Stimulated activated CD4-positive, alpha-beta T cell treated with anti-CD3 and anti-CD28 coated beads, Interleukin-2, amount 100 ng/mL, for 4 hours (primary cell): ENCODE measurements at places on chromosomes 12 and 14.
A peak's percentile ranks its signal among the peaks of the same experiment; 100 is the strongest.

DNA sequence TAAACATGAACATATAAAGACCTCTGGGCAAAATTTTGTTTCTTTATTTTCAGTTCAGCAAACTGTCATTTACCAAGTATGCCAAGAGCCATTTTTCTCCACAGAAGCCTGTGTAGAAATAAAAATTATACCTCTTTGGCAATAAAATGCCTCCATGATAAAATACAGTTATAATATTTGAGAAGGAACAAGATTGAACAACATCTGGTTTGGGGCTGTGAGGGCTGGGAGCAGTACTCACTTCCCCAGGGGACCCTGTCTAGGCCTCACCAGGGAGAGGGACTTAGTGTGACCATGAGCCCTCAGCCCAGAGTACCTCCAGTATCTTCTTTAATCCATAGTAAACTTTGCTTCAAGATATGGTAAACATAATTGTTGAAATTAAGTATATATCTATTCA is 65.1 kb downstream of the DAAM1 start:
- no peak for DNase-seq

DNA sequence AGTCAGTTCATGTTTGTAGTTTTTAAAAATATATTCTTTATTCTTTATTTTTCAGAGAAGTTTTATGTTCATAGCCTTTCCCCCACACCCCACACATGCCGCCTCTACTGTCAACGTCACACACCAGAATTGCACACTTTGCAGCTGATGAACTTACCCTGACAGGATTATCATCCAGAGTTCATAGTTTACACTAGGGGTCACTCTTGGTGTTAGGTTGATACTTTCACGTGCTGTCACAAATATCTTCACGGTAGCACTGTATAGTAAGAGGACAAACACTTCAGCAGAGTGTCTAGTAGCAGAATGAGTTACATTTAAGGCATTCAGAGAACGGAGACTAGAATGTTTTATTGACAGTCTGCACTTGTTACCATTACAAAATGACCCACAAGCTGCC is 5.1 kb downstream of the DPPA3 start:
- no peak for DNase-seq

DNA sequence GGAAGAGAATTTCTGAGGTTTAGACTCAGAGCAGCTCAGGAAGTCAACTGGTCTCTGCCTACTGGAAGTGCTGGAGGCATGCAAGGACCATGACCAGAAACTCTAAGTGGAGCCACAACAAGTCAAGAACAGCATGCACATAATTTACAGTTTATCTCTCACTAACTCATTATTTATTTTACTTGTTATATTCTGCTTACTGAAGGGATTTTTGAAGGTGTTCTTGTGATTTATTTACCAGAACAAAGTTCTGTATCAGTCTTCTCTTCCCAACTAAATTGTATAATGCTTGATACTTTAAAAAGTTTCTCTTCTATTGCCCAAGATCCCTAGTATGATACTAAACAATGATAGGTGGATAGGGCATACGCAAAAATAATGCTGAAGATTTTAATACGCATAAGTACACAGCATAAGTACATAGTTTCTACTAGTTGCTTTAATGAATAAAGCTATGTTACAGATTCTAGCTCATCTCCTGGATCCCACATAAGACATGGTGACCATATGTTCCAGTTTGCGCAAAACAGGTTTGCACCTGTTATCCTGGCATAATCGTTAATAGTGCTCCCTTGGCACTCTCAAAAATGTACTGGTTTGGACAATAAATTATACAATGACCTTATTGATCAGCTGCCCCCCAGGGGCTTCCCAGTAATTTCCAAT is 11.6 kb upstream of the SPTB start:
- DNase-seq, result no peak

- DNase-seq, result no peak
These were observed 154.6 kb upstream of the MYL2 start for GRCh38 chr12:111074965-111075364.

GRCh38 chr12:120180975-120181374 is 13.5 kb downstream of the GCN1 start:
- DNase-seq, result no peak

GRCh38 chr12:65963862-65964240 is 139.6 kb downstream of the HMGA2 start:
- no peak for DNase-seq

- DNase-seq, result no peak
These were observed 71.8 kb downstream of the TTLL5 start for GRCh38 chr14:75732888-75733287.

GRCh38 chr14:25537846-25538455 is 488.0 kb upstream of the STXBP6 start:
- DNase-seq, result no peak

DNA sequence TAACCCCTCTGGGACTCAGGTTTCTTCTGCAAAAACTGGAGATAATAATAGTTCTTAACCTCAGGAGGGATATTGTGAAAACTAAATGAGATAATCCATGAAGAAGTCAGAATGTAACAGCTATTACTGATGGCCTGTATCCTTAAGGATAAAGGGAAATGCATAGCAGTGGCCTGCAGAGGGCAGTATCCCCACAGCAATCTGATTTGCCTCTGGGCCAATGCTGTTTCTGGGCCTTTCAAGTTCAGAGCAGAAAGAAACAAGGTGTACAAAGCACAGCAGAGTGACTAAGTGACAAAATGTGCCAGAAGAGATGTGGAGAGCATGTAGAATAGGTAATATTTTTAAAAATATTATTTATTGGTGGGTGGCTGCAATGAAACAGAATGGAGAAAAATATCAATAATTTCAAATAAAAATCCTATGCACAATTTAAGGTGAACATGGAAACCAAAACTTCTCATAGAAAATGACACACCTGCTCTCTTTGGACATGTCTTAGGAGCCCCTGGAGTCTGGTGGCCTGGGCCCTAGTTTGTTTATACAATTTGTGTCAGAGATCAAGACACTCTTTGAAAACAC is 90.3 kb downstream of the C12orf75 start:
- DNase-seq, result peak; percentile 37

DNA sequence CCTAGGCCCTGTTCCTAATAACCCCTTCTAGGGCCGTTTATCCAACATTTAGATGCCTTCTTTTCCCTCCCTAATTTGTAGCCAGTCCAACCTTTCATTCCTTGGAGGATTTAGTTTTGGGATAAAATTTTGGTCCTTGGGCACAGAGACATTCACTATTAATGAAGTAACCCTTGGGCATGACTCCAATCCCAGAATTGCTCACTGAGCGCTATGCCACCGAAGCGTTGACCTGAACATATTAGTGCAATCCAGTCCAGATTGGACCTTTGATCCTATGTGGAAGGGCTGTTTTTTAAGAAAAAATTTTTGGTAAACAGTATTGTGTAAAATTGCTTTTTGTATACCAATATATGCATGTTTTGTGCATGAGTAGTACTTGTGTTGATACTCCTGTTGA is 10.0 kb downstream of the DACT1 start:
- no peak for DNase-seq

- no peak for DNase-seq
These were observed 603.5 kb downstream of the RPL10L start for GRCh38 chr14:46048127-46048526.

- DNase-seq, result no peak
These were observed 128.4 kb upstream of the SSTR1 start for GRCh38 chr14:38079268-38079667.

DNA sequence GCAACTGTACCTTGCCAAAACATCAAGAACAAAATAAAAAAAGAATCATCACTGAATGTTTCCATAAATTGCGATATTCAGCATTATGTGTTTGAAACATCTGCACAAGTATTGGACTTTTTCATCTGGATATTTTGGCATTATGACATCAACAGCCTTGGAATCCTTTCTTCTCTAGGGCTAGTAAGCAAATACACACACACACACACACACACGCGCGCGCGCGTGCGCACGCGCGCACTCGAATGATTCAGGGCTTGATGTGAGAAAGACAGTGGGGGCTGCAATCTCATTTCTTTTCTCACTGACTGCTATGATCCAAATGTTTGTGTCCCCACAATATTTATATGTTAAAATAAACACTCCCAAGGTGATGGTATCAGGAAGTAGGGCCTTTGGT is 90.0 kb upstream of the SLC38A4 start:
- no peak for DNase-seq

GRCh38 chr12:18907127-18907526 is 169.2 kb downstream of the CAPZA3 start:
- no peak for DNase-seq

GRCh38 chr12:42570076-42570475 is 19.5 kb downstream of the PRICKLE1 start:
- DNase-seq, result no peak

GRCh38 chr14:75274899-75275569 is 3.6 kb upstream of the FOS start:
- no peak for DNase-seq

DNA sequence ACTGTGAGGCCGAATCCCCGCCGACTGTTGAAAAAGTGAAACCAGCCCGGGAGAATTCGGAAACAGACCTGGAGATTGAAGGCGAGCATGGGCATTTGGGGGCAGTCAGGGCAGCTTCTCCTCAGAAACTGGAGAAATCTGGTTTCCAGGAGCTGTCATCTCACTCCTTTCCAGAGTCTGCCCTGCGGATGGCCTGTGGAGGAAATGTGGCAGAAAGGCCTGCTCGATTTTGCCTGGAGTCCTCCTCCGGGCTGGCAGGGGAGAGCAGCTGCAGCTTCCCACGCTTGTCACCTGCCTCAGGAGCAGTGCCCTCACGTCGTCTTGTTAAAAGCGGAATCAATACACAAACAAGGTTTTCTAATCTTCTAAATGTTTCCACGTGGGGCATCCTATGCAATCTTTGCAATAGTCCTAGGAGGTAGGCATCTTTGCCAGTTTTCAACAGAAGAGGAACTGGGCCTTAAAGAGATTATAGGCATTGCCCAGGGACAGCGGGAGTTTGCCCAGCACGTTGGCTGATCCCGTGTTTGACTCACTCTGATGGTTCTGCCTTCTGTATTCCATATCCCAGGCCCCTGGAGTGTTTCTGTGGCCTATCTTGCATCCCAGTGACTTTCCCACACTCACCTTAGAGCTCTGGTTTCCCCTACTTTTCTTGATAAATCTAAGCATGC is 2.3 kb downstream of the LRRC74A start:
- no peak for DNase-seq

DNA sequence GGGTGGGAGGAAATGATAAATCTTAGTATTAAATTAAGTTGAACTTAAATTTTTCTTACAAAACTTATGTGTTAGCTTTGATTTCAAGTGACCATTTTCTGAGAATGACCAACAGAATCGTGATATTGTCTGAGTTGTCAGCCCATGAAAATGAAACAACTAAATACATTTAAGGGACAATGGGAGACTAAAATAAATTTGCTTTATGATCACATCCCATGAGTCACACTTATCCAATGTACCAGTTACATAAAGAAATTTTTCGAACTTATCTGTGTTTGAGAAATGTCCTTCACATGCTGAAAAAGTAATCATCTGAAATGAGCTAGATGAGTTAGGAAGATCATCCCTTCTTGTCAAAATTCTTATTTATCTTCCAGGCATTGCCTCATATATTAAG is 415.9 kb upstream of the SYT1 start:
- no peak for DNase-seq

GRCh38 chr12:7479771-7480170 is 23.8 kb downstream of the CD163 start:
- no peak for DNase-seq

DNA sequence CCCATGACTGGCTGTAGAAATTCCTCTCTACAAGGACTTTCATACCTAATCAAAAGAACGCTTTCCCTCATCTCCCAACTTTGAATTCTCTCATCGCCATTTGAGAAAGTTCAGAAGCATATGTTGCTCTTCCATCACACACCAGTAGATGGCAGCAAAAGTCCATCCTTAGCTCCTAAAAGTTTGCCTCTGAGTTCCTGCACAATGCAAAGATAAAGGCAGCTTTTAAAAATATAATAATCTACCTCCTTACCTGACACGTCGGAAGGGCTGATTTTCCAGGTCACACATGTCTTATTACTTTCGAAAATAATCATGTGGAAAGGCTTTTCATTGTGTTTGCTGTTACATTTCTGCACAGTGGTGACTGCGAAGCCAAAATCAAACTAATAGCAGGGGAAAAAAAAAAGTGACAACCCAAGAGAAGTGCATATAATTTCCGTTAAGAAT is 456.7 kb upstream of the SEL1L start:
- DNase-seq, result peak; percentile 3

DNA sequence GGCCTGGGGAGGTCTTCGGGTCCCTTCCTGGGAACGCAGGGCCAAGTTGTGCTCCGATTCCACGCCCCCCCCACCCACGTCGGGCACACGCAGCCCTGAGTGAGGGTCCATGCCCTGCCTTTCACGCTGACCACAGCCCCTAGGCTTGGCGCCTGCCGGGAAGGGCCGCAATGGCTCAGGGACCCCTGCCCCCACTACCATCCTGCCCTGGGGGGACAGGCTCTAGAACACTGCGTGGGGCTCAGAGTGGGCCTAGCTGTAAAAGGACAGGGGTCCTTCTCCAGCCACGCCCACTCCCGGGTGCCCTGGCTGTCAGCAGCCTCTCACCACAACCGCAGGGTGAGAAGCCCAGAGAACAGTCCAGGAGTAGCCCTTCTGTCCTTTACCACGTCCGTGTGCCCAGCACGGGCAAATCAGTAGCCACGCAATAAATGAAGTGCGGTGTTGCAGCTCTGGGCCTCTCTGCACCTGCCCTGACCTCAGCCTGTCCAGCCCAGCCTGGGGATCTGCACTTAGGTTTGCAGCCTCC is 9.4 kb upstream of the GPR68 start:
- DNase-seq, result no peak

DNA sequence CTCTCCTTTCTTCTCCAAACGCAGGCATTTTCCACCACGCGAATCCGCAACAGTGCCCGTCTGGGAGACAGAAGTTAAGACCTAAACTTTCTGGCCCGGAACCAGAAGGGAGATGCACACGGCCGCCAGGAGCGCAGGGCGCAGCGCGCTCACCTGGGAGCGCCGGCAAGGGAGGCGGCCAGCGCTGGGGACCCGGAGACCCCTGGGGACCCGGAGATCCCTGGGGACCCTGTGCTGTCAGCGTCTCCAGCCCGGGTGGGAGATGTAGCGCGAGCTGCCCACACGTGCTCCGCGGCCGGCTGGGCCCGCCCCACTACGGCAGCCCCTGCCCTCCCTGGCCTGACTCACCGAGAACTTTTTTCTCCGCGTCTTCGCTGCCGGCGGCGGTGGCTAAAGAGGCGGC is 620 bp downstream of the YBX3 start:
- DNase-seq, result peak; percentile 47

DNA sequence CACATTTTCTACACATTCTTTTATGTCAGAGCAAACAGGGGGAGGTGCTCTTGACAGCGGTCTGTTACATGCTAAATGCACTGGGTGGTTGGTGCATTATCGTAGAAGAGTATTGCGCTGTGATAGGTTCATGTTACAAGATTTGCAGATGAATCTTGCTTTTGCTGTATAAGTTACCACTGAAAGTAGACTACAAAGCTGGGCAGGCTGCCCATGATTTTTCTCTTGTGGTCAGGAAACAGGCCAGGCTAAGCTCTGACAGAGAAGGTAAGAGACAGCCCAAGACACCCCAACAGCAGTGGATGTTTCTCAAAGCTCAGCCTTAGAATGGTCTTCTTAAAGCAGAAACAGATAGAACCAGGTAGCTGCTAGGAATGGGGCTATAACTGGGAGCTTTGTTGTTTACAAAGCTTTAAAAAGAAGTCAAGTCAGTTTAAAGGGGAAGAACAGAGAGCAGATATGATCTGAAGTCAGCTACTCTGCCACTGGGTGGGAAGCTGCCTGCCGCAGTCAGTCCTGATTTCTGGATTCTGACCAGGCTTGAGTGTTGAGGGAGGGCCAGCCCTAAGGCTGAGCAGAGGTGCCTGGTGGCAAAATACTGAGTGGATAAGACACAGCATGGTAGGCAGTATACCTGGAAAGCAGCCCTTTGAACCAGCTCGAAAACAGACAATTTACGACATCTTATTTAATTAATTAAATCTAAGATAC is 9.4 kb downstream of the KCNA1 start:
- DNase-seq, result no peak

GRCh38 chr14:44663136-44663535 is 156.1 kb upstream of the FSCB start:
- DNase-seq, result no peak
